Stimulated activated CD8-positive, alpha-beta memory T cell treated with anti-CD3 and anti-CD28 coated beads, Interleukin-2, amount 100 ng/mL, for 48 hours (primary cell): ENCODE measurements at places on chromosomes 5 and 9.

DNA sequence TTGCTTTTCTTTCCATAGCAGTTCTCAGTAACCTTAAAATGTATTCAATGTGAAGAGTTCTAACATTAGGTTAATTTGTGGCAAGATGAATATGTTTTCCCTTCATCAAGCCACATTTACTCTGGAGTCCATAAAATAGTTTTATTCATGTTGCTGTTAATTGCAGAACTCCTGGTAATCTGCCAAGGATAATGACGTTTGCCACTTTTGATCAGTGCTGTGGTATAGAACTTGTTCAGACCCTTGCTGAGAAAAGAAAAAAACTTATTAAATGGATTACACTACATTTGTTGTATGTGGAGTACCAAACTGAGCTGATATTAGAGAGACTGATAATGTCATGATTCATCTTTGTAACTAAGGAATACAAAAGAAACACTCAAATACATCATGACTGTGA lies 212.4 kb upstream of the DMAC1 start:
- DNase-seq, result no peak

DNA sequence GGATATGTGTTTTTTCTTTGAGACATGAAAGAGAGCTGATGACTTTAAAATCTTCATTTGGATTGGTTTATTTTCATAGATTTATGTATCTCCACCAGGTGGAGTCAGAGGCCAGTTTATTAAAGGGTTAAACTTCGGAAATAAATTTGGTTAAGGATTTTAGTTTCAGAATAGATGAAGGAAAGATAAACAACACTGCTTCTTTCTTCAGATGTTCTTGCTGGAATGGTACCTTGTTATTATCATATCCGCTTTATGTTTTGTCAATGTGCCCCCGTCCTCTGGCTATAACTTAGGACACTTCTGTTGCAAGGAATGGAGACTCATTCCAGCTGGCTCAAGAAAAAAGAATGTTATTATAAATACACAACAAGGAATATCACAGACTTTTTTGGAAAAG lies 81.2 kb downstream of the ALDH1A1 start:
- no peak for DNase-seq

- DNase-seq, result no peak
Measured at GRCh38 chr9:2630158-2630557, 8.6 kb downstream of the VLDLR start.

DNA sequence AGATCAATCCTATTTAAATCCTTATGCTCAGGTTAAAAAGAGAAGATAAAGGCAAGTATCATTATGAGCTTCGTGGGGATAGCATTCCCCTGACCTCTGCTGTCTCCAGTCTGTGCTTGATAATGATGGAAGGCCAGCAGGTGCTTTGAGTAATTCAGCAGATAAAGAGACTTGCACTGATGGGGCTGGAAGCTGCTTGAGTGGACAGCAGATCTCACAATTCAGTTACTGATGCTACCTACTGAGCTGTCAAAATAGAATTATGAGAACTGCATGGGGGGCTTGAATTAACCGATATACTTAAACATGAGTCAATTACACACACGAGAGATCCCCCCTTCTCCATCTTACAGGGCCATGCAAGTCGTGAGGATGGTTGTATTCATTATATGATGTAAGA lies 107.7 kb upstream of the GPR151 start:
- no peak for DNase-seq

DNA sequence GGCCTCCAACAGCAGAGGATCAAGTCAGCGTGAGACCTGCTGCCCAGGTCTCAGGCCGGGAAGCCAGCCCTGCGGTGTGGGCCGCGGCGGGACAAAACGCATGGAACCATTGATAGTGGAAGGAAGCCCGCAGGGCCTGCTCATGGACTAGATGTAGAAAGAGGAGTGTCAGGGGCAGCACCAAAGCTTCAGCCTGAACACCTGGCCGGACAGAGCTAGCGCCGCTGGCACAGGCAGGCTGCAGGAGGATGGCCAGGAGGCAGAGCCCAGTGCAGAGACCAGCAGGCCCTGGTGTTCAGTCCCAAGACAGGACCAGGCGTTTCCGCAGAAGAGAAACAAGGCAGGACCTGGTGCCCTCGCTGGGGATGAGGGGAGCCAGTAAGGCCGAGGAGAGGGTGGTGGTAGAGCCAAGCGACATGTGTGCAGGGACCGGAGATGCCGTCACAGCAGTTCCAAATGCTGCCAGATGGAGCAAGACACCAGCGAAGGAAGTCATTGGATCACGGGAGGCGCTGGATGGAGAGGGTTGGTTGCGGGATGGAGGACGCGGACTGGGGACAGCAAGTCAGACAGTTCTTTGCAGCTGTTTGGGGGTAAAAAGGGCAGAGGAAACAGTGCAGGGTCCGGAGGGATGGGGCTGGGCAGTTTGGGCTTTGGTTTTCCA lies 42.1 kb upstream of the OLFM1 start:
- DNase-seq, result no peak
